ENCODE measurements at places on chromosomes 6 and 20.

DNA sequence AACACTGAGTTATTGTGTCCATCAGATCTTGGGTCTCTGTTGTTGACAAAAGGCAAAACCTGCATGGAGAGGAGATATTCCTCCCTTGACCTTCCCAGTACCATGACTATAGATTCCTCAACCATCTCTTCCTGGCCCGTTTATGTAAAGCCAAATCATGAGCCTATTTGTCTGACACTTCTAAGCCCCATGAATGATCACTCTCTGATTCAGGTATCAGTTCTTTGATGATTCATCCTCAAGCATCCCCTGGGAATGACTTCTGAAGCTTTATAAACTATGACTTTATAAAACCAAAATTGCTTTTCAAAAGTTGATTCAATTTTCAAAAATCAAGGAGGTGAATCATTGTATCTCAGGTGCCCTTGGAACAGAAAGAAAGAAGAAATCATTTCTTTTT is 78.7 kb upstream of the LOC128125822 start:
- no peak for DNase-seq

DNA sequence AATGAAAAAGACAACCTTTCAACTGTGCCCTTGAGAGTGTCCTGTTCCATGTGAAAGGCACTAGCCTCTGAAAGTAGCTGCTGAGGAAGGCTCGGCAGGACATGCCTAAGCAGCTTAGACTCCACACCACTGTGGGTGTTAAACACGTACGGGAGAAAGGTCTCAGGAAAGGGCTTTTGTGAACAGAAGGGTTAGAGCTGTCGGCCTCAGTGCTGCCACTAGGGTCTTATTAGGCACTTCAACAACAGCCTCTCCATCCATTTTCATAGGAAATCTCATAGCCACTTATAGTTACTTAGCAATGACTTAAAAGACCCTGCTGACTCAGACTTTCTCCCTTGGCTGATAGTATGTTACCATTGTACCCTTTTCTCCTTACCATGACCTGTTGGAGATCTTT is 662.8 kb downstream of the TBC1D32 start:
- DNase-seq: no peak

DNA sequence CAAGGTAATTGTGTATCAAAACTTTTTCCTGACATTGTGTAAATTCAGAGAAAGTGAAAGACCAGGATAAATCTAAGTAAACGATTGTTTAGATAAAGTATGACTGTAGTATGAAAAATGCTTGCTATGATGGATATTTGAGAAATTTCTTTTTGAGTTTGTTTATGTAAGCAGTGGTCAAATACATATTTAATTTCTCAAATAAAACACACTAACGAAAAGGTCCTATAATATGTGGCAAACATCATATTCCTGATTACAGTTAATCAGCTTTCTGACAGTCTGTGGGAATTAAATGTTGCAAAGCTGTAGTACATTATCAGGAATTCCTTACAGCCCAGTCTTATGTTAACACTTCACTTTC is 636.9 kb downstream of the MMUT start:
- no peak for DNase-seq

DNA sequence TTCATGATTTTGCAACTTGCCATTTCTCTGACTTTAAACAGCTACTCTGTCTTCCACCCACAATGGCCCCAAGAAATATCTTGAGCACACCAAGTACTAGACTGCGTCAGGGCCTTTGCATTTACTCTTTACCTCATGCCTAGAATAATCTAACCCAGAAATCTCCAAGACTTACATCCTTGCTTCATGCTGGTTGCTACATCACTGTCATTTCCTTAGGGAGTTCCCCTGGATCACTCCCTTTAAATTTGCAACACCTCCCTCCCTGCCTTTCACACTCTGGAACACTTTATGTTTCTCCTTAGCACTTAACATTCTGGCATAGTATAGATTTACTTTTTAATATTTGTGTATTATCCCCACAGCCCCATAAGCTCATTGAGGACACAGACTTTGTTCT is 4.9 kb upstream of the ELOVL5 start:
- no peak for DNase-seq

DNA sequence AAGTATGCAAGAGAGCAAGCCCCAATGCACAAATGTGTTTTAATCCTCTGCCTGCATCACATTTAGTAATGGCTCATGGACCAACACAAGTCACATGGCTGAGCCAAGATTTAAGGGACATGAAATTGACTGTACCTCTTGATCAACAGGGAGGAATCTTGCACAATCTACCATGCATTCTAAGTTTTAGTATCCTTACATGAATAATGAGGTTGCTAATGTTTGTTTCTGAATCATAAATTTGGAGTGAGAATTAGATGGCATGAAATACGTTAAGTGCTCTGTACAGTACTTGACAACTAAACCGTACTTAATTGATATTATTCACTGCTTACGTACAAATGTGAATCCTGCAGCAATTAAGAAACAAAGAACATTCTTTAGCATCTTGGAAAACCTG is 553.8 kb upstream of the JAG1 start:
- DNase-seq: no peak

DNA sequence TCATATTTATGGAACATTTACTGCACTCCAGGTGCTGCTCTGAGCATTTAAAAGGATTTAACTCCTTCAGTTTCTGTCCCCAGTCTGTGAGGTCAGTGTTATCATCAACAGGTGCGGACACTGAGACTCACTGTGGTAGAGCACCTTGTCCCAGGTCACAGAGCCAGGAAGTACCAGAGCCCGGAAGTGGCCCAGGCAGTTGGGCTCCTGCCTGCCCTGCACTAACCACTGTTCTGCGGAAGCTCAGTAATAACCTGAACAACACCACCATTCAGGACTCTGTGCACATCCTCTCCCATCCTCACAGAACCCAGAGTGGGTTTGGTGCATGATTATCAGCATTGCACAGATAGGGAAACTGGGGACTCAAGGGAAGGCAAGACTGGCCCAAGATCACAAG is 16.8 kb upstream of the SIRPG start:
- no peak for DNase-seq

DNA sequence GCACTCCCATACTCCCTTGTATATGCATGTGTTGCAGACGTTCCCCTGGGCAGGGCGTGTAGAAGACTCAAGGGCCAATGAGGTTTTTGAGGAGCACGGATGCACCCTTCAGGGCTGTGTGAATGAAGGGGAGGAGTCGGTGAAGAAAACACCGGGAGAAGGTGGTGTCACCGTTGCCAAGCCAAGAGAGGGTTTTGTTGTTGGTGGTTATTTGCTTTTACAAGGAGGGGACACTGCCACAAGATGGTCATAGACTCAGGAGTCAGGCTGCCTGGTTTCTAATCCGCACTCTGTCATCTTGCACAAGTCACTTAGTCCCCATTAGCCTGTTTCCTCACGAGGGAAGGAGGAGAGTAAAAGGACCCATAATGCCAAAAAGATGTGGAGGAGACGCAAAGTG is 124.0 kb downstream of the PXDC1 start:
- no peak for DNase-seq

- DNase-seq: no peak
These were observed 8.9 kb upstream of the AHCY start for GRCh38 chr20:34312024-34312460.

- DNase-seq: no peak
These were observed 222.7 kb upstream of the OPRM1 start for GRCh38 chr6:153816366-153816765.

DNA sequence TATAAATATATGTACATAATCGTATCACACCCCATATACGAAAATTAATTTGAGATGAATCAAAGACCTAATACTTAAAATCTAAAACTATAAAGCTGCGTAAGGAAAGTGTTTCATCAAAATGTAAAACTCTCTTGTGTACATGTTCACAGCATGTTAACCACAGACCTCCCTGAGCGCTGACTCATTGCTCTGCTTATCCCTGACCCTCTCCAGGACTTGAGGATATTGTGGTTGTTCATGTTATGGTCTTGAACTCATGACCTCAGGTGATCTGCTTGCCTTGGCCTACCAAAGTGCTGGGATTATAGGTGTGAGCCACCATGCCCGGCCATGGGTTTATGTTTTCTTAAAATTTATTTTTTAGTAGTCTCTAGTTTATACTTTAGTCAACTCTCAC is 14.2 kb downstream of the FAM83B start:
- DNase-seq: no peak

GRCh38 chr20:25300496-25301170 is 52.7 kb downstream of the PYGB start:
- no peak for DNase-seq

DNA sequence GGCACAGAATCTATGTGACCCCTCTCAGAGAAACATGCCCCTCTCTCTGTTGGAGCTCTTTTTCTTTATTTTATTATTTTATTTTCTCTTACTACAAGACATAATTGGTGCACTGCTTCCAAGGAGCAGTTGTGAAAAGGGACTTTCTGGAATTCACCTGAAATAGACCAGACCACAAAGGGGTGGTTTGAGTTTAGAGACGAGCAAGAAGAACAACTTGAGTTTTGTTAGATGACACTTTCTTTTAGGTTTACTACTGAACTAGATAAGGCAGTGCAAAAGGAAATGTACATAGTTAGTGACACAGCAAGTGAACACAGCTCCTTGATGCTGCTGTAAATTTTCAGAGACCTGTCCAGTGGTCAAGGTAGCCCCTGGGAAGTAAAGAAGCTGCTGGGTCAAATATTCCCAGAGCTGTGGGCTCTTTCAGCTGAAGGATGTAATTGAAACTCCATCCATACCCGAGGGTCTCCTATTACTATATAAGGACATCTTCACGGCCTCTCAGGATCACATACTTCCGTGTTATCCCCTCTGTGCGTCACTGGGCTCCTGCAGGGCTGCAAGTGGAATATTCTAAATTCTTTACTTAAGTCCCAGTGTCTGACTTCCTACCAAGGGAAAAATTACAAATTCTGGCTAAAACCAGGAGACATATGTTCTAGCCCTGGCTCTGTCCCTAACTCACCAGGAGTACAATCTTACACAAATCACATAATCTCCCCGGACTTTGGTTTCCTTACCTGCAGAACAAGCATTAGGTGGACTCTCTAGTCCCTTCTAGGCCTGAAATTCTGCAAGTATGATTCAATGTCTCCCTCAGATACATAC is 69.1 kb upstream of the ADTRP start:
- DNase-seq: no peak

DNA sequence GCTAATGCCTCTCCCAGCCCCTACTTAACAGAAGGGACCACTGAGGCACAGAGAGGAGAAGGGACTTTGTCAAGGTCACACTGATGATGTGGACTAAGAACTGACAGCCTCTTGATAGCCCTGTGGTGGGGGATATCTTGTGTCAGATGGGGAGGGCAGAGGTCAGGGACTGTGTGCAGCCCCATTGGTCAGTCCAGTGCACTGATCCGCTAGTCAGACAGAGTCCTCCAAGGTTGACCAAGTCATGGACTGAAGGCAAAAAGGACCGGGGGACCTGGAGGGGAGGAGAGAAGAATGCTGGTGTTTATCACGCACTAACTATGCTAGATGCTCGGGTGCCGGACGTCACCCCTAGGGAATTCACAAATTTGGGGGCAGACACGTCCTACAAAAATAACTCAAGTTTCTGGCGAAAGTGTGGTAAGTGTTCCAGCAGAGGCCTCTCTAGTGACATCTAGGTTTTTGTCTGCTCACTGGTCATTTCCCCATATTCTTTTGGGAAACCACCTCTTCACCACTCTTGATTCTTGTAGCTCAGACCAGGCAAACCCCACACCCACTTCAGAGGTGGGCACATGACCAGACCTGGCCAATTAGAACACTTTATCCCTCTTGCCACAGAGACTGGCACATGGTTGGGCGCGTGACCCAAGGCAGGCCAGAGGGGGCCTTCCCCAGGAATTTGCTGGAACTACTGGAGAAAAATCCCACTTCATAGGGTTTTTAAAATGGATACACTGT is 21.0 kb downstream of the TCF15 start:
- DNase-seq: no peak

- DNase-seq: no peak
These were observed 53.4 kb downstream of the TRAF3IP2 start for GRCh38 chr6:111552241-111552744.

GRCh38 chr20:6008254-6008653 is 45.6 kb downstream of the LRRN4 start:
- no peak for DNase-seq

DNA sequence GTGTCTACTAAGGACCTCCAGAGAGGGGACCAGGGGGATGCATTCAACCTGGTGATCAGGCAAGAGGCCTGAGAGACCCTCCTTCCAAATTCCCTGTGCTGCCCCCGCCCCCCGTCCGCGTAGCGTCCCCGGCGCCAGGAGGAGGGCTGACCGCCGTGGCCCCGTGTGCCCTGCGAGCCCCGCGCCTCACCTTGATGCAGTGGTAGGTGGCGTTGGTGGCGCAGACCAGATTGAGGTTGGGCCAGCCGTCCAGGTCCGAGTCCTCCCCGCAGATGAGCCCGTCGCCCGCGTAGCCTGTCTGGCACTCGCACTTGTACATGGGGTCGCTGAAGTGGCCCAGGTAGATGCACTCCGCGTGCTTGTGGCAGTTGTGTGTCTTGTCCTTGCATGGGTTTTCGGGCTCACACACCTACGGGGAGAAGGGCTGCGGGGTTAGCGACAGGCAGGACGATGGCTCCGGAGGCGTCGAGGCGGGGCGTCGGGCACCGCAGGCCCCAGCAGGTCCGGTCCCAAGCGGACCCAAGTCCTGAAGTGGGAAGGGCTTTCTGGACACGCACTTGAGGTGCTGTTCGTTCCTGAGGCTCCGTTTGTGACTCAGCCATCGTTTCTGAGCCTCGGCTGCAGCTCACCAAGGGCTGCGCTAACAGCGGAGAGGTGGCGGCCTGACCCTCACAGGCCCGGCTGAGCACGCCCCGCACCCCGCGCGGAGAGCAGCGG is 21.7 kb downstream of the THBS2 start:
- no peak for DNase-seq

All from T-helper 2 cell treated with Interferon-gamma antibody and Interleukin-4, amounts not matched to agents 5 μg/mL and 100 μg/mL, for 36 hours (primary cell).